ENCODE measurements at places on chromosomes 2 and 18.

GRCh38 chr2:219707496-219708285 lies 80.3 kb downstream of the SLC4A3 start:
- no peak for DNase-seq

DNA sequence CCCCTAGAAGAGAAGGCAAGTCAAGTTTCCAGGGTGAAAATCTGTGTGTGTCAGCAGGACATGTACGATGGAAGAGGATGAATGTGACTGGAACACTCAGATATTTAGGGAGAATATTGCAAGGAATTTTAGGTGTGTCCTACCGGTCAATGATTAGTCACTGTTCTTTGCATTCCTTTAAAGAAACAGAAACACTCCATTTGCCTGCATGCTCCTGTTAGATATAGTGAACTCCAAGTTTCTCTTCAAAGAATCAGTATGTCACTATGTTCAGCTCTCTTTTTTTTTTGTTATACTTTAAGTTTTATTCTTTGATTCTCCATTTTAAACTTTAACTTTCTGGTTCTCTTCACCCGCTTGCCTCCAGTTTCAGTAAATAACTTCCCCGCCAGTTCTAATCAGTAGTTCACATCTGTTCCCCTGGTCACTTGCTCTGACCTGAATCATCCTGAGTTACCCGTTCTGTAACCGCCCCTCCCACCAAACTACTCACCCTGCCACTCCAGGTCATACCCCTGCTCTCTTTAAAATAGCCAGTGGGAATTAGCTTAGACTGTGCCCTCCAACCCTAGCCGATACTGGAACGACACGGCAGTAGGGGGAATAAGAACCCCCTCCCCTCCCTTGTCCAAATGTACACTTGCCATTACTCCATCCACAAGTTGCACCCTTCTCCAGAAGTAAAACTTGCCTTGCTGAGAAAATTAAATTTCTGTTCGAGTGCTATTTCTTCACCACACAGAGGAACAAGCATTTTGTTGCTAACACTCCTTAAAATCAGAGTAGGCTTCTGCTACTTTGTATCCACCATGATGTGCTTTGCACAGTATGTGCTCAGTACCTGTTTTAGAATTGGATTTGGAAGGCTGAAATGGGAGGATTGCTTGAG lies 268.4 kb downstream of the METTL4 start:
- no peak for DNase-seq

DNA sequence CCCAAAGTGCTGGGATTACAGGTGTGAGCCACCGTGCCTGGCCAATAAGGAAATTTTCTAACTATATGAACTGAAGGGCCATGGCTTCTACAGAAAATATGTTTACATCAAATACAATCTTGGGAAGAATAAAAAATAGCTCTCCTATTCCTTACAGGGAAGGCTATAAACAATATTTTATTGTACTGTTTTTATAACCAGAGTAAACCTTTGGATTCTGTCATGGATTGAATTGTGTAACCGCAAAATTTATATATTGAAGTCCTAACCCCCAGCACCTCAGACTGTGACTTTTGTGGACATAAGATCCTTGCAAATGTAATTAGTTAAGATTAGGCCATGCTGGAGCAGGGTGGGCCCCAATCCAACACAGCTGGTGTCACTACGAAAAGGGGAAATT lies 8.3 kb downstream of the HSBP1L1 start:
- no peak for DNase-seq

DNA sequence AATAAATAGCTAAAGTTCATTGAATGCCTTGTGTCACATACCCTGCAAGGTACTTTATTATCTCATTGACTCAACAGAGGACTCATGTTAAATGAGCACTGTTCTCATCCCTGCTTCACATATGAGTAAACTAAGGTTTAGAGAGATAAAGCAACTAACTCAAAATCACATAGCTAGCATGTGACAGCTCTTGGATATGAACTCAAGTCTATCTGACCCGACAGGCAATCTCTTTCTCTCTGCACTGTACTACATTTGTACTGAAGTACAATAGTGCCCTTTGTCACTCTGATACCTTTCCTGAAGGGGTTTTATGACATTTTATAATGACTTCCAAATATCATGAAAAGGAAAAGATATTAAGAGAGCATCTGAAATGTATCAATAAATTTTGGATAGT lies 297.5 kb upstream of the UBE2E3 start:
- no peak for DNase-seq

DNA sequence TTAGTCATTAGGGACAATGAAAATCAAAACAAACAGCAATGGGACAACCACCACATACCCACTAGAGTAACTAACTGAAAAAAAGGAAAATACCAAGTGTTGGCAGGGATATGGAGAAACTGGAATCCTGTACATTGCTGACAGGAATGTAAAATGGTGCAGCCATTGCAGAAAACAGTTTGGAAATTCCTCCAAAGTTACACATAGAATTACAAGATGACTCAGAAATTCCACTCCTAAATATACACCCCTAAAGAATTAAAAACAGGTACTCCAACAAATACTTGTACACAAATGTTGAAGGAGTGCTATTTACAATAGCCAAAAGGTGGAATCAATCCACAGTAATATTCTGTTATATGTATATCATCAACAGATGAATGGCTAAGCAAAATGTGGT lies 110.9 kb downstream of the ROCK1 start:
- no peak for DNase-seq

GRCh38 chr2:202574541-202574940 lies 60.2 kb upstream of the FAM117B start:
- no peak for DNase-seq

GRCh38 chr2:72028351-72028995 lies 119.2 kb downstream of the CYP26B1 start:
- DNase-seq = no peak

- no peak for DNase-seq
These were observed 134.2 kb downstream of the SMAD7 start for GRCh38 chr18:48816554-48816953.

DNA sequence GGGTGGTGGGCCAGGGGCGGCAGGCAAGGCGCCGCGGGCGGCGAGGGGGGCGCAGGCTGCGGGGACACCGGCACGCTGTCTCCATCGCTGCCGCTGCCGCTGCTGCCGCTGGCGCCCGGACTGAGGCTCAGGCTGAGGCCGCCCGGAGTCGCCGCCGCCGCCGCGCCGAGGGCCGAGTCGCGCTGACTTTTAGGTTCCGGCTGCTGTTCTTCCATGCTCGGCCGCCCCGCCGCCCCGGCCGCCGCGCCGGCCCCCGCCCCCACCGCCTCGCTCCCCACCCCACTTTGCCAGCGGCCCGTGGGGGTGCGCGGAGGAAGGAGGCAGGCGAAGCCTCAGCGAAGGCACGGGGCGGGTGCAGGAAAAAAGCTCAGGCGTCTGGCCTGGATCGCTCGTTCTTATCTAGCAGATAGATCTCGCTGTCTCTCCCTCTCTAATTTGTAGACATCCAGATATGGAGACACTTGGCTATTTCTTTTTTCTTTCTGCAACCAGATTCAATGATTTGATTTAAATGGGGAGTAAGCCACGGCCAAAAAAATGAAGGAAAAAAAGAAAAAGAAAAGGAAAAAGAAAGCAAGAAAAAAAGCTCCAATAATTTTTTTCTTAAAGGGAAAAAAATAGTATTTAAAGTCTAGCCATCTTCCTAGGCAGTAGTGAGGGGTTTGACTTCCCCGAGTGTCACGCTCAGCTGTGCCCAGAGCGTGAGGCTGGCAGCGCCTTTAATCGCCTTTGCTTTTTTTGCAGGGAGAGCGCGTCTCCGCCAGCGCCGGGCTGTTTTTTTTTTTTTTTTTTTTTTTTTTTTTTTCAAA lies at the start of gene EN1:
TSS of gene EN1 (minus strand) at position 696 of the 809 bp plus-strand sequence. CDS start at position 215, 481 bp downstream.
- DNase-seq = no peak

DNA sequence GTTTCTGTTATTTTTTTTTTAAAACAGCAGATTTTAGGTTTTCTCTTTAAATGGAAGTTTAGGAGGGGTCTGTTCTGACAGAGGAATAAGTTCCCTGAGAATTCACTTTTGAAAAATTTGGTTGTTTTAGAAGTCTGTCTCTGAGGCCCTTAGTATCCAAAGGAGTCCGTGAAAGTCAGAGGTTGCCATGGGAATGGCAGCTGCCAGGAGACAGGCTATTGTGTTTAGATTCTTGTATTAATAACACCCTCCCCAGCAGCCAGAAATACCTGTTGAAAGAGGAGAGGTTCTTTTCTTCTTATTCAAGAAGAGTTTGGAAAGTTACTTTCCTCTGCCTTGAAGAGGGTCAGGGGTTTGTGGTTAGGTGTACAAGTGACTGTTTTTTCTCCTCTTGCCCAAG lies 29.5 kb downstream of the TNP1 start:
- DNase-seq = no peak

Data from NCI-H1694 treated with DMSO at 0.1 percent for 48 hours (cell line).